ENCODE measurements at places on chromosomes 5 and 9. TPM values are rescaled to one million over a fixed set of nuclear protein-coding genes. Genes with fewer than 3 reads are reported as not detected.

DNA sequence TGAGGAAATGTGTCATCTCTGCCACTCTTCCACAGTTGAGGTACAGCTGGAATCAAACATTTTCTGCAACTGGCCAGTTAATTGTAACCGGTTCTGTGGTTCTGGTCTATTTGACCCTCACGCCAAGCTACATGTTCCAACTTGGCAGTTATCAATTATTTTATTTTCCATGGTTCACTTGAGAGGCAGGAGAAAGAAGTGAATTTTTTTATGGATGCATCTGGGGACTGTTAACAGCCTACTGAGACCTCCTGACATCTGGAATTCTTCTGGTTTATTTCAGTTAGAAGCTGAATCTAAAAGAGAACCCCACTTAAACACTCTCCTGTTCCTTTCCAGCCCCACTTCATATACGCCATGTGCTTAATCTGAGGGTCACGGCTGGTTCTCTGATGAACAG lies 372.3 kb downstream of the DNAH5 start:
- DNase-seq: no peak

ZNF474 gene
- not detected for total RNA-seq

DNA sequence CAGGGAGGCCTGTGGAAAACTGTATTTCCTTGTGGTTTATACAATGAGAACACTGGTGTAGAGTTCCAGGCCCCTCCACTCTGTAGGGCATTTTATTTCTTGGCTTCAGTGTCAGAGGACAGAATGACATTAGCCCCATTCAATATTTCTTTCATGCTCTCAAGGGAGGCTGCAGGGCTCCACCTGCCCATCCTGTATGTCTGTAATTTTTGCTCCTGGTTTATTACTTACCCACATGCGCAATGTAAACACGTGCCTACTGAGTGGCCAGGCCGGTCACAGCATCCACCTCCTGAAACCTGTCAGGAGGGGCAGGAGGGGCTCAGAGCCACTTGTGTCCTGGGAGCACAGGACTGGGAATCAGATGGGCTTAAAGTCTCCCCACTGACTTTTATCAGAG lies 82.4 kb downstream of the GADD45G start:
- DNase-seq: no peak

GRCh38 chr5:145629047-145629446 lies 206.1 kb downstream of the PRELID2 start:
- DNase-seq: no peak

HTR4 gene
- total RNA-seq: not detected

DNA sequence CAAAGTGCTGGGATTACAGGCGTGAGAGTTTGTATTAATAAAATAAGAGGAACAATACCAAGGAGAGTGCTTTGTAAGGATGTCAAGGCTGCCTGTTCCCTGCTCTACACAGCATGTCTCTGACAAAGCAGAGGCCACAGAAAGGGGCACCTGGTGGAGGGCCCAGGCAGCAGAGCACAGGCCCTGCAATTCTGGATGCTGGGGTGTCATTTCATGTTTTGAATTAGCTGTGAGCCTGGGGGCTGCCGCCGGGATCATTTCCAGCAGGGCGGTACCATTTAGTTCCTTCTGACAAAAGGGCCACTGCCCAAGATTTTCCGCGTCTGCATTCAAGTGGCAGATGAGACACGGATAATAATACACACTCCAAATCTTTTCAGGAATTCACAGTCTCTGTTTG lies 396.9 kb downstream of the GADD45G start:
- no peak for DNase-seq

- DNase-seq: no peak
These were observed 3.1 kb upstream of the BARX1 start for GRCh38 chr9:93958121-93958818.

DOK3 gene
- 1.3 TPM for total RNA-seq

GRCh38 chr5:61000887-61001286 lies 55.9 kb downstream of the NDUFAF2 start:
- DNase-seq: peak; percentile 86

GRCh38 chr5:127028822-127029457 lies 1.4 kb downstream of the MARCHF3 start:
- peak; percentile 34 for DNase-seq

DNA sequence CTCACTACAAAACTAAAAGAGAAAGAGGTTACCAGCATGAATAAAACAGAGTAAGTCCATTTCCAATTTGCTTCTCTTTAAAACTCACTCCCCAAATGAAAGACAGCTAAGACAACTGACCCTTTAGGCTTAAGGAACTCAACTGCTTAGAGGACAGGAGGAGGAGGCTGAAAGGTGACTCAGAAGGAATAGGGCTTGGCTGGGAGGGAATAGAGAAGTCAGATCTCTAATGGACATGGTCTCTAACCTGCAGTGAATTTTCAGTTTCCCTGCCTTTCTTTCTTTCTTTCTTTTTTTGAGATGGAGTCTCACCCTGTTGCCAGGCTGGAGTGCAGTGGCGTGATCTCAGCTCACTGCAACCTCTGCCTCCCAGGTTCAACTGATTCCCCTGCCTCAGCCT lies 261.8 kb upstream of the CLINT1 start:
- no peak for DNase-seq

- DNase-seq: no peak
These were observed 2.8 kb upstream of the NEURL1B start for GRCh38 chr5:172638209-172638768.

DNA sequence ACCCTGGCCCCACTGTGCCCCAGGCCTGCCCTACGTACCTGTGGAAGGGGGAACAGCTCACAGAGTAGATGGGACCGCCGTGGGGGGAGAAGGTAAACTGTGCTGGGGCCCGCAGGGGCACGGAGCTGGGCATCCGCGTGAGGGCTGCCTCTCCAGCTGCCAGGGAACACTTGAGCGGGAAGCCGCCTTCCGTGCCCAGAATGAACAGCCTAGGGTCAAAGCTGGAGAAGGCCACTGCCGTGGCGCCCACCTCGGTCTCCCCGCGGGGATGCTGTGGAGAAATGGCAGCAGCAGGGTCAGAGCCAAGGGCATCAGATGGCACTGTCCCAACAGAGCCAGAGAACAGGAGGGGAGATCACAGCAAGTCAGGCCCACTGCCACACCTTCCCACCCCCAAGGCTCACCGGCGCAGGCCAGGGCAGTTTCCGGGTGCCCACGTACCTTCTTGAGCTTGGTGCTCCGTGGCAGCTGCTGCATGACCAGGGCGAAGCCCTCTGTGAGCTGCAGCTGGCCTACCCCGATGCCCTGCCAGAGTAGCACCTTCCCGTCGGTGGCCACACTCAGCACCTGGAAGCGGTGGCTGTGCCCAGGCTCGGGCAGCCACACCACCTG lies 21.9 kb downstream of the DYNC2I2 start:
- DNase-seq: no peak

DNA sequence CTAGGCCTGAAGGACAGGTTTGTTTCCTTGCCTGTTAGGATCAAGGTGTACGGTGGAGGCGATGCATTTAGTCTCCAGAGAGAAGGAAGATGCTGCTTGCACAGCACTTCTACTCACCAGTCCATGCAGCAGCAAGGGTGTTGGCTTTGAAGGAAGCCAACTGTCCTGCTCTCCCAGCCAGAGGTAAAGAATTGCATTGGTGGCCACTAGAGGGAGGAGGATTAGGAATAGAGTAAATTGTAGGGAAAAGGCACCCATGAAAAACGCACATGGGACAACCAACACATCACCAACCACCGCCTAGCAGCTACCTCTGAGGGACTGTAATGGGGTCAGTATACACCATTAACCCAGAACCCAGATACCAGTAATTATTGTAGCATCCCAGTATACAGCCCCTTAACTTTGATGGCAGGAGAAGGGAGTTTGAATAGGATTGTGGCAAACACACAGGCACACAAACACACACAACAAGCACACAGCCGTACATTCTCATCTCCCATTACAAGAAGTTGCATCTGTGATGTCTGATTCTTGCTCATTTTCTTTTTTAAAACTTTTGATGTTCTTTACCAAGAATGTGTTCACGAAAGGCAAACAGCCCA lies 267.7 kb downstream of the ADAMTS6 start:
- DNase-seq: peak; percentile 48

DNA sequence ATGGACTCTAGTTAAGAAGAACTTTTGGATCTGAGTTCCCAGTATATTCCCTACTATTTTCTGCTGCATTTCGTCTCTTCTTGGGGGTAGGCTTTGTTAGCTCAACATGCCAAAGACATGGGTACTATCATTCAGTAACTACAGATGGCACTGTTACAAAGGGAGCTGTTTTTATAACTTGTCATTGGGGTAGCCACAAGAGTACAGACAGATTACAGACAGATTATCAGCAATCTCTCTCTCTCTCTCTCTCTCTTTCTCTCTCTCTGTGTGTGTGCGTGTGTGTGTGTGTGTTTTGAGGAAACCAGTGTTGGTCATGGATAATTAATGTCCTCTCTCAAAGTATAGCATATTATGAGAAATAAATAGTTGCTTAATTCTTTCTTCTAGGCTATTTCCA lies 116.1 kb downstream of the WDR70 start:
- peak; percentile 38 for DNase-seq

DNA sequence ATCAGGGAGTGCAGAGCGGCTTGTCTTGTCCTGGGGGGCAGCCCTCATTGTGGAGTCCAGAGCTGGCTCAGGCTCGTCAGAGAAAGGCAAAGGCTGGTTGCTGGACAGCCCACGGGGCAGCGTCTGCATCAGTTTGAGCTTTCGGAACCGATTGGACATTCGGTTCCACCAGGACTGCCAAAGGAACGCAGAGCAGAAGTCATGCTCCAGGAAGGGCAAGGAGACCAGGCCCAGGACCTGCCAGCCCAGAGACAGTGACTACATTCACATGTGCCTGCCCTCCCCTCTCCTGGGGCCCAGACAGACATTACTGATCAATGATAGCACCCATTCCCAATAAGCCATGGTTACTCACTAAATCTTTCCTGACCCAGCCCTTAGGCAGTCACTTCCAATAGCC lies 18.1 kb downstream of the ANKS6 start:
- no peak for DNase-seq

GRCh38 chr9:127059765-127060361 lies 62.6 kb downstream of the ANGPTL2 start:
- DNase-seq: peak; percentile 29

NMUR2 gene
- not detected for total RNA-seq

PRR16 gene
- total RNA-seq: 4.4 TPM

CEMIP2 gene
- 20.4 TPM for total RNA-seq

DNA sequence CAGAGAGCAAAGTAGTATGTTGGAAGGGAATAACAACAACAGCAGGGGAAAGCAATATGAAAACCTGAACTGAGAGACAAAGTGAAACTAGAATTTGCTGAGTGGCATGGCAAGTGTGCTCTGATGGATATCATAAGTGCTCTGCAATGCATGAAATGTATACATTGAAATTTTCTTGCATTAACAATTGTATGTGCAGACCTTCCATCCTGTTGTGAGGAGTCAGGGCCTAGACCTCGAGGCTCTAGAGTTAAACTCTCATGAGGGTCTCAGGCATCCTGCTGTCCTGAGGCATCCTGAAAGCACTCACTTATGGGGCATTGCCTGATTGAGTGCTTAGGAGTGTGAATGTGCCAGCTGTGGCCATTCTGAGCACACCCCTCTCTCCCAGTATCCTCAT lies 1.1 kb downstream of the ECM2 start:
- peak; percentile 16 for DNase-seq

DNA sequence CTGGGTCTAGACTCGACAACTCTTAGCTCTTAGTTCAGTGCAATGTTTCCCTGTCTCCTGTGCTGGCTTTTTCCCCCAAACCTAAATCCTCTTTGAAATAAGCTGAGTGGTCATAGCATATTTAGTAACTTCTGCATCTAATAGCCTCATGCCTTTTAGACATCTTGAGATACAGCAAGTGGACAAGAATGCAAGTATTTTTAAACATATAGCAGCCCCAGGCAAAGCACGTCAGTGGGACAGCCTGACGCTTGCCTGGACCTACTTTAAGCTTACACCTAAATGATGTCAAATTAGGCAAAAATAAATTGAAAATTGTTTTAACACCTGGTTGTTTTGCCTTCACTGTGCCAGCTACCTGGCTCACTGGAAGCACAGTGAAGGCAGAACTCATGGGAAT lies 8.0 kb downstream of the C9 start:
- DNase-seq: no peak

GRCh38 chr9:16119261-16120230 lies 566.7 kb downstream of the CCDC171 start:
- peak; percentile 24 for DNase-seq

PCDHA1 gene
- 0.09 TPM for total RNA-seq

GRCh38 chr5:125463466-125464092 lies 717.1 kb upstream of the ZNF608 start:
- peak; percentile 74 for DNase-seq

- no peak for DNase-seq
These were observed 18.2 kb upstream of the SLCO4C1 start for GRCh38 chr5:102314328-102314727.

DNA sequence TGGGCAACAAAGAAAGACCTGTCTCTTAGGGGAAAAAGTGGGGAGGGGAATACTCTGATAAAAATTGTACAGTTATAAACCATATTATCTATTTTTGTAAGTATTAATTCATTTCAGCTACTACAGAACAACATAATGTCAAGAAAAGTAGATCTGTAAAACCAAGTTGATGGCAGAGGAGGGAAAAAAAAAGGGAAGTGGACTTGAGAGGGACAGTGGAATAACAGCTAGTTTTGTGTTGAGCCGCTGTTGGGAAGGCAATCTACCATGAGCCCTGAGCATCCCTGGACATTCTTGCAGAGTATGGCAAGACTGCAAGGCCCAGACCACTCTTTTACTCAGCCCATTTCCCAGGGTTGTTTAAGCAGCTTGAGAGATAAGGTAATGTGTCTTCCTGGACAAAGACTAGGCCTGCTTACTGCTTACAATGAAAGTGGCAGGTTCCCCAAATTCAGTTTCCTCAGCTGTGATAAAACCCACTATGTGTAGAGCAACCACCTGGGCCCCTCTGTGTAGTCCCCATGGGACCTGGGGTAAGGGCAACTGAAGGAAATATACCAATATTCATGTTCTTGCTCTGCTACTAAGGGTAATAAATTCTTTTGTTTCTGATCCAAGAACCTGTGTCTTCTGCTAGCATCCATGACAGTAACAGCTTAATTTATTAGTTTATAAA lies 25.0 kb downstream of the CEP120 start:
- no peak for DNase-seq

GRCh38 chr9:86705490-86705889 lies 241.8 kb downstream of the GAS1 start:
- DNase-seq: peak; percentile 77

DNA sequence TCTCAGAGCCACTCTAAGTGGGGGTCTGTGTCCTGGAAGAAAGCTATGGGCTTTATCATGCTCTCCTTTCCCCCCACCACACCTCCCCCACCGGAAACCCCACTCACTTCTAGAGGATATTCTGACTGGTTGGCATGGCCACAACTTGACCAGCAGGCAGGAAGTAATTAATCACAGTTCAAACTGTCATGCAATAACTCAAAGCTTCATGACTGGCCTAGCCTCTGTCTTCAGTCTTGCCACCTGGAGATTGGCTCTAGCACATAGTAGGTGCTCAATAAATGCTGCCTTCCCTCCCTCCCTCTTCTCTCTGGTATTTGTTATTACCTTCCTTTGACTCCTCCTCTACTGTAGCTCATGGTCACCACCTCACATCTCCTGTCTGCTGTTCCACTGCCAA lies 124.7 kb downstream of the GABBR2 start:
- DNase-seq: no peak

DNA sequence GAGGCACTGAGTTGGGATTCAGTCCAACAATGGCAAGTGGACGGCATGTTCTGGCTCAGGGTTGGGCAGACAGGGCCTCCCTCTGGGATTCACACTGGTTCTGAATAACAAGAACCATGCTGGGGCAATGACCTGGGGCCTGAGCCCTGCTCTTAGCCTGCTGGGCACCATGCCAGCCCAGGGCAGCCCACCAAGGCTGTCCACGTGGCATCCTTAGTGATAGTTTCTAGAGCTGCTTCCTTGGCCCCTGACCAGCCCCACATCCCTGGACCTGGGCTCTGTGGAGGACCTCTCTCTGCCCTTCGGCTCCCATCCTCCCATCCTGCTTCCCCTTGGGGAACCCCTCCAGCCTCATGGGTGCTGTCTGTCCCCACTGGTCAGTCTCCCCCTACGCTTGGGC lies 22.3 kb upstream of the OLFM1 start:
- no peak for DNase-seq

Data from fibroblast of the aortic adventitia (primary cell).